ENCODE measurements at places on chromosomes 4 and X. TPM values are rescaled to one million over a fixed set of nuclear protein-coding genes. Genes with fewer than 3 reads are reported as not detected.
A peak's percentile ranks its signal among the peaks of the same experiment; 100 is the strongest.

GRCh38 chrX:123291623-123292022, 107.5 kb downstream of the GRIA3 start:
- H3K4me1 ChIP-seq: no peaks in the 10 kb centered on the region
- H3K36me3 ChIP-seq: no peaks in the 10 kb centered on the region
- H3K4me3 ChIP-seq: no peak overlapping the region
- no peak for DNase-seq
- no peak overlapping the region for H3K27ac ChIP-seq

The HS3ST1 gene
- not detected for total RNA-seq

GRCh38 chr4:37837446-37837845, 11.0 kb downstream of the PGM2 start:
- H3K4me3 ChIP-seq: peak overlapping the region; percentile 24
- peaks cover 23% of the 10 kb centered on the region for H3K36me3 ChIP-seq
- H3K27ac ChIP-seq: peak overlapping the region; percentile 42
- DNase-seq: no peak
- H3K4me1 ChIP-seq: peaks cover 24% of the 10 kb centered on the region

GRCh38 chr4:71006203-71006907, 12.9 kb downstream of the DCK start:
- H3K27me3 ChIP-seq: no peaks in the 10 kb centered on the region
- H3K4me3 ChIP-seq: peak overlapping the region; percentile 80

- H3K27me3 ChIP-seq: peaks cover 26% of the 10 kb centered on the region
- no peaks in the 10 kb centered on the region for H3K4me1 ChIP-seq
- no peak overlapping the region for H3K4me3 ChIP-seq
- no peak for DNase-seq
- no peak overlapping the region for H3K27ac ChIP-seq
These were observed 90.0 kb upstream of the GRPR start for GRCh38 chrX:16033331-16033730.
